ENCODE measurements at places on chromosomes 5 and 9.

DNA sequence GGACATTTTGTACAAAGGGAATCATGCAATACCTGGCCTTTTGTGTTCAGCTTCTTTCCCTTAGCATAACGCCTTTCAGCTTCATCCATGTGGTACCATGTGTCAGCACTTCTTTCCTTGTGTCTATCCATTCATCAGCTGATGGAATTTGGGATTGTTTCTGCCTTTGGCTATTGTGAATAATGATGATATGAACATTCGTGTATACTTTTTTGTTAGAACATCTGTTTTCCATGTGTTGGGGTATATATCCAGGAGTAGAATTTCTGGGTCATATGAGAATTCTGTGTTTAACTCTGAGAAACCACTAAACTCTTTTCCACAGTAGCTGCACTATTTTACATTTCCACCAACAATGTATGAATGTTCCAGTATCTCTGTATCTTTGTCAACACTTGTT, 14.8 kb upstream of the PRRC2B start:
- DNase-seq: no peak

- no peak for DNase-seq
Observed at GRCh38 chr5:40389591-40389990, 290.1 kb upstream of the PTGER4 start.

- no peak for DNase-seq
Observed at GRCh38 chr5:39892708-39893107, 467.9 kb upstream of the DAB2 start.

DNA sequence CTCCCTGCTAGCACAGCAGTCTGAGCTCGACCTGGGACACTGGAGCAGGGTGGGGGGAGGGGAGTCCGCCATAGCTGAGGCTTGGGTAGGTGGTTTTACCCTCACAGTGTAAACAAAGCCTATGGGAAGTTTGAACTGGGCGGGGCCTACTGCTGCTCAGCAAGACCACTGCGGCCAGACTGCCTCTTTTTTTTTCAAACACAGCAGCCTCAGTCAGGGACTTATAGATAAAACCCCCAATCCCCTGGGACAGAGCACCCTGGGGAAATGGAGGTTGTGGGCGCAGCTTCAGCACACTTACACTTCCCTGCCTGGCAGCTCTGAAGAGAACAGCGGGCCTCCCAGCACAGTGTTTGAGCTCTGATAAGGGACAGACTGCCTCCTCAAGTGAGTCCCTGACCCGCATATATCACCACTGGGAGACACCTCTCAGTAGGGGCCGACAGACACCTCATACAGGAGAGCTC, 151.1 kb upstream of the APC start:
- DNase-seq: no peak

- no peak for DNase-seq
Observed at GRCh38 chr5:61641748-61642565, 309.9 kb downstream of the ZSWIM6 start.

DNA sequence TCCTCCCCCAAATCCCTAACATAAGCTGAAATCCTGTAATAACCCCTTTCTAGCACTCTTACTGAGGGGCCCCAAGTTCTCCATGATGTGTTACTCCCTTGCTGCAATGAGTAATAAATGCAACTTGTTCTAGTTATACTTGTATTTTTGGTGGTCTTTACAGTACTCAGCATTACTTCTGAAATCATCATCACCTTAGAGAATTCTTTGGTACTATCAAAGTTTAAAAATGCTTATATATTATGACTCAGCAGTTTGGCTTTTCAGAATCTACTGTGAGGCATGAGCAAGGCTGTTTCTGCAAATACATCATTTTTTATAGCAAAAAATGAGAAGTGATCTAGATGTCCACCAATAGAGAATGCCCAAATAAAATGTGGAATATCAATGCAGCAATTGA, 20.7 kb upstream of the ROPN1L start:
- no peak for DNase-seq

GRCh38 chr9:134420974-134421432, 94.7 kb downstream of the RXRA start:
- DNase-seq: no peak

- no peak for DNase-seq
Observed at GRCh38 chr5:169781420-169782345, 144.6 kb downstream of the DOCK2 start.

Data from Calu3 (cell line).